ENCODE measurements at places on chromosomes 4 and X. TPM values are rescaled to one million over a fixed set of nuclear protein-coding genes. Genes with fewer than 3 reads are reported as not detected.

PPARGC1A gene
- under 0.01 TPM for total RNA-seq

CCDC149 gene
- 5.7 TPM for total RNA-seq

FAM241A gene
- 3.4 TPM for total RNA-seq

DDX53 gene
- not detected for total RNA-seq

FGFR3 gene
- total RNA-seq, result 1.8 TPM

SORCS2 gene
- 0.16 TPM for total RNA-seq

MAP9 gene
- 21.7 TPM for total RNA-seq

TRMT2B gene
- total RNA-seq, result 8.7 TPM
